Osteoblast (primary cell): ENCODE measurements at places on chromosomes 2 and 18. TPM values are rescaled to one million over a fixed set of nuclear protein-coding genes. Genes with fewer than 3 reads are reported as not detected.
A peak's percentile ranks its signal among the peaks of the same experiment; 100 is the strongest.

GRCh38 chr18:23032030-23032582 is 99.0 kb downstream of the RBBP8 start:
- no peak for DNase-seq

DNA sequence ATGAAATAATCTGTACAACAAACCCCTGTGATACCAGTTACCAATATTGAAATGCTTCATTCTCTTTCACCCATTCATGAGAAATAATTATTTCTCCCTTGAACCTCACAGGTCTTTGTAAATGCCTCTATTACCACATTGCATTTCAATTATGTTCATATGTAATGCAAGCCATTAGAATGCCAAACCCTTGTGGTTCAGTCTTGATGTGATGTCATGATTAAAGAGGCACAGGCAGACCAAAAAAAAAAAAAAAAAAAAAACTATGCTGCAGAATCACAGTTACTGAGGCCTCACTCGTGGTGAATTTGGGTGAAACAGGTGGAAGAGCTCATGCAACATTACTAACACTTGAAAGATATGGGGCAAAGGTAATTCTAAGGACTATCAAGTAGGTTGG is 9.4 kb upstream of the EPG5 start:
- DNase-seq, result no peak

GRCh38 chr2:226773291-226773690 is 26.3 kb downstream of the IRS1 start:
- no peak for DNase-seq

DNA sequence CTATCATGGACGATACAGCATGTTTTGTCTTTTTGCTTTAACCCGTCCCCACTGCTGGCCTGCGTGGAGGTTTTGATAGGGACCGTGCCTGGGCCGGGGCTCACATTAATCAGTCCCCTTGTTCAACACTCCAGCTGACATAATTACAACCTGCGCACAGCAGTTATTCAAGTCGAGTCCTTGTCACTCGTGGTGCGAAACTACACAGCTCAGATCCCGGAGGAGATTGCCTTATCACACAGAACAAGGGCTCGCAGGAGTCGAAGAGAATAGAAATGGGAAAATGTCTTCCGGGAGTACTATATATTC is 304.4 kb downstream of the ZNF407 start:
- DNase-seq, result no peak

DNA sequence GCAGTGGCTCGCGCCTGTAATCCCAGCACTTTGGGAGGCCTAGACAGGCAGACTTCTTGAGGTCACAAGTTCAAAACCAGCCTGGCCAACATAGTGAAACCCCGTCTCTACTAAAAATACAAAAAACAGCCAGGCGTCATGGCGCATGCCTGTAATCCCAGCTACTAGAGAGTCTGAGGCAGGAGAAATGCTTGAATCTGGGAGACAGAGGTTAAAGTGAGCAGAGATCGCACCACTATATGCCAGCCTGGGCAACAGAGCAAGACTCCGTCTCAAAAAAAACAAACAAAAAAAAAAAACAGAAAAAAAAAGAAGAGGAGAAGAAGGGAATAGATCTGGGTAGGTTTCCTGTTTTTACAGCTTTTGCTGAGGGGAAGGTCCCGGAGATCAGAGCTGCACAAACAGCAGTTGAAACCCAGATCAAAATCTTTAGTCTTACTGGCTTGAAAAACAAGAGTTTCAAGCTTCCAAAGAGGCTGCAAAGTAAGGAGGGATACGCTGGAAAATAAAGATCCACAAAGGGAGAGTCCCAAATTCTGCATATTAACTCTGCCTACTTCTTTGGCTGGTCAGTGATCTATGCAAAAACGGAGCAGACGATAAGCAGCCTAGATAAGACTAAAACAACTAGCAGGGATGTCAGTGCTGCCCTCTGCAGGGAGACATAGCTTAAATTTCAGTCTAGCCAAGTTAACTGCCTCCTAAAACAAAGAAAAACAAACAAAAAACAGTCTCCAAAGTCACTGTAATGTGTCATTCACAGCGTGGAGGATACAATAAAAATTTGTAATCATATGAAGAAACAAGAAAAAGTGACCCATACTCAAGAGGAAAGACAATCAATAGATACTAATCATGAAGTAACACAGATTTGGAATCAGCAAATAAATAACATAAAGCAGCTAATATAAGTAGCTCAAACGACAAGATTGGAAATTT is 74.1 kb downstream of the TLK1 start:
- DNase-seq, result peak; percentile 62

- no peak for DNase-seq
Observed at GRCh38 chr2:190889175-190889943, 8.7 kb downstream of the GLS start.

GRCh38 chr18:11676867-11677266 is 12.2 kb upstream of the GNAL start:
- no peak for DNase-seq

GRCh38 chr2:100184055-100184737 is 41.8 kb upstream of the AFF3 start:
- no peak for DNase-seq

DNA sequence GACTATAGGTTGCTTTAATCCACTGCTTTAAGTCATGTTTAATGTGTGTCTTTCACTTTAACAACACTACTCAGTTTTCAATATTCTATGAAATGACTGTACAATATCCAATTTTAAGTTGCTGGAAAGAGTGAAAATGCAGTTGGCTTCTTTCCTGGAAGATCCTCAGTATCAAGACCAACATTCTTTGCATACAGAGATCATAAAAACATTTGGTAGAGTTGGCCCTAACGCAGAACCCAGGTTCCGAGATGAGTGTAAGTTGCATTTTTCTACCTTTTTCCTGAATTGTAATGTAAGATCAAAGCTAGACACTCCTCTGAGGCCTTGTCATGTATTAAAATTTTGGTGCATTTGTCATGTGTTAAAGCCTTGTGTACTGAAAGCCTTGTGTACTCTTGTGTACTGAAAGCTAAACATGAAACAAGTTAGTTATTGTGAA is 42.9 kb upstream of the TNFRSF11A start:
- peak; percentile 30 for DNase-seq

- peak; percentile 80 for DNase-seq
Observed at GRCh38 chr2:172091761-172092566, 6.7 kb downstream of the DLX1 start.

DNA sequence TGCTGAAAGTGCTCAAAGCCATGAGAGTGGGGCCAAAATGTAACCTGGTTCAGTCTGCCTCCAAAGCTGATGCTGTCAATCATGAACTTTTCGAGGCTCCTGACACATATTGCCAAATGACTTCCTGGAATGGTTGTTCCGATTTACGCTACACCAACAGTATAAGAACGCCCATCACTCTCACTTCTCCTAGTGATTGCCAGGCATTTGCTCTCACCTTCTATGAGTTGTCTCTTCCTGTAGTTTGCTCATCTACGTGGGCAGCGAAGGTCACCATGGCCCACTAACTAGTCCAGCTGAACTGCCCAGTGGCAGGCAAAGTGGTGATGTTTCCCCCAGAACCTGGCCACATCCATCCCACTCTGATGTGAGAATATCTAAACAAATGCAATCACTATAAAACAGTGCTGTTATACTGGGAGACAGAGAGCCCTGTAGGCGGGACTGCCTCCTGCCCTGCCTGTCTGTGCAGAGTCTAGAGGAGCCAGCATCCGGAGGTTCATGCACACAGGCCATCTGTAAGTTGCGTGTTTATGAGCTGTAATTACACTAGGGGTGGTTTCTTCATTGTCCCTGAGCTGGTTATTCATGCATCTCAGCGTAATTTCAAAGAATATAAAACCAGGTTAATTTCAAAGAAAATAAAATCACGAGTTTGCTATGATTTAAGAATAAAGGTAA is 8.8 kb upstream of the CABLES1 start:
- DNase-seq, result no peak

Gene ELOA2
- total RNA-seq, result not detected in 2 replicates
